ENCODE measurements at places on chromosomes 13 and 19. TPM values are rescaled to one million over a fixed set of nuclear protein-coding genes. Genes with fewer than 3 reads are reported as not detected.

- no peak for DNase-seq
These were observed 36.9 kb upstream of the GGACT start for GRCh38 chr13:100625447-100625846.

- DNase-seq = no peak
These were observed 41.0 kb downstream of the POU4F1 start for GRCh38 chr13:78562237-78562889.

DNA sequence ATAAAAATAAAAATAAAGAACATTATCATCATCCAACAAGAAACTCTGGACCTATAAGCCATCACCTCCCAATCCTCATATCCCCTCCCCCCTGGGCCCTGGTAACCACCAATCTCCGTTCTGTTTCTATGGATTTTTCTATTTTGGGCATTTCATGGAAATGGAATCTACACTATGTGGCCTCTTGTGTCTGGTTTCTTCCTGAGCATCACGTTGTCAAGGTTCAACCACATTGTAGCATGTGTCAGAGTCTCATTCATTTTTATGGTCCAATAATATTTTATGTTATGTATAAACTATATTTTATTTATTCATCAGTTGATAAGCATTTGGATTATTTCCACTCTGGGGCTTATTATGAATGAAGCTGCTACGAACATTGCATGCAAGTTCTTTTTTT, 26.9 kb downstream of the SULT2B1 start:
- DNase-seq = no peak

The ZNF154 gene
- 0.10 TPM for total RNA-seq

The MCOLN1 gene
- total RNA-seq = 19.1 TPM

The ZMYM5 gene
- total RNA-seq = 9.6 TPM

The CLDND2 gene
- 1.8 TPM for total RNA-seq

GRCh38 chr19:18300930-18301717, 19.7 kb upstream of the JUND start:
- DNase-seq = no peak

GRCh38 chr13:51822106-51822815, 18.3 kb upstream of the DHRS12 start:
- no peak for DNase-seq

GRCh38 chr13:60727140-60727539, 330.1 kb downstream of the TDRD3 start:
- no peak for DNase-seq

GRCh38 chr13:97212601-97213040, 9.5 kb upstream of the MBNL2 start:
- no peak for DNase-seq

The PTGIR gene
- not detected for total RNA-seq

GRCh38 chr13:37681281-37682032, 82.9 kb upstream of the POSTN start:
- no peak for DNase-seq

DNA sequence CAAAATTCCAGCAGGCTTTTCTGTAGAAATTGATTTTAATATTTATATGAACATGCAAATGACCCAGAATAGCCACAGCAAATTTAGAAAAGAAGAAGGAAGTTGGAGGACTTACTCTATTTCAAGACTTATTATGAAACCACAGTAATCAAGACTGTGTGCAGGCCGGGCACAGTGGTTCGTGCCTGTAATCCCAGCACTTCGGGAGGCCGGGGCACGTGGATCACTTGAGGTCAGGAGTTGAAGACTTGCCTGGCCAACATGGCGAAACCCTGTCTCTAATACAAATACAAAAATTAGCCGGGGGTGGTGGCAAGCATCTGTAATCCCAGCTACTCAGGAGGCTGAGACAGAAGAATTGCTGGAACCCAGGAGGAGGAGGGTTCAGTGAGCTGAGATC, 6.0 kb upstream of the FFAR2 start:
- DNase-seq = no peak

The SERPINE3 gene
- not detected for total RNA-seq

- no peak for DNase-seq
These were observed 14.2 kb downstream of the KLF5 start for GRCh38 chr13:73073050-73073449.

DNA sequence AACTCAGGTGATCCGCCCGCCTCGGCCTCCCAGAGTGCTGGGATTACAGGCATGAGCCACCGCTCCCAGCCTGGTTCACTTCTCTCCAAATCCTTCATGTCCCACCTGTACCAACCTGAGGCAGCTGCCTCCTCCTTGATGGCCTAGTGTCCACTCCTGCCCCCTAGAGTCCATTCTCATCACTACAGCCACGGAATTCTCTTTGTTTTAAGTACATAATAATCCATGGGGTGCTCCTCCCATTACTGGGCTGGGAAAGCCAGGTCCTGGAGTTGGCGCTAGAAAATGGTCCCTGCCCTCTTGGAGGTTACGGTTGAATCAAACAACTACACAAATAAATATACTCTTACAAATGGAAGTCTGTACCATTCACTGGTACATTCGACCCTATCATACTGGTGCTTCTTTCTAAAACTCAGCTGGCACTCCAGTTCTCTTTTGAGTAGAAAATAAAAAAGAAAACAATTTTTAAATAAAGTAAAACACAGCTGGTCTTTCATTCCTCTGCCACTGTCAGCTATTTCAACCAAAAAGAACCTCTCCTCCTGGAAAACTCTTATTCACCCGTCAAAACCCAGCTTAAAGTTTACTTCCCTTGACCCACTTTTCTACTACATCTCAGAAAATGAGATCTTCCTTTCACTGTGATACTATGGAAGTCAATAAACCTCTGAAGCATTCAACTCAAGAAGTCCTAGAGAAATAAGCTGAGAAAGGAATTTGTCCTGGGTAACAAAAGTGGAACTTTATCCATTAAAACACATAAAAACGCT, 22.4 kb upstream of the ARHGEF18 start:
- DNase-seq = peak; percentile 39

- no peak for DNase-seq
These were observed 12.6 kb upstream of the ERFL start for GRCh38 chr19:41940731-41941409.

GRCh38 chr13:44044547-44045179, 165.0 kb downstream of the LACC1 start:
- no peak for DNase-seq

GRCh38 chr19:15639596-15639995, 1.1 kb upstream of the CYP4F3 start:
- DNase-seq = no peak

DNA sequence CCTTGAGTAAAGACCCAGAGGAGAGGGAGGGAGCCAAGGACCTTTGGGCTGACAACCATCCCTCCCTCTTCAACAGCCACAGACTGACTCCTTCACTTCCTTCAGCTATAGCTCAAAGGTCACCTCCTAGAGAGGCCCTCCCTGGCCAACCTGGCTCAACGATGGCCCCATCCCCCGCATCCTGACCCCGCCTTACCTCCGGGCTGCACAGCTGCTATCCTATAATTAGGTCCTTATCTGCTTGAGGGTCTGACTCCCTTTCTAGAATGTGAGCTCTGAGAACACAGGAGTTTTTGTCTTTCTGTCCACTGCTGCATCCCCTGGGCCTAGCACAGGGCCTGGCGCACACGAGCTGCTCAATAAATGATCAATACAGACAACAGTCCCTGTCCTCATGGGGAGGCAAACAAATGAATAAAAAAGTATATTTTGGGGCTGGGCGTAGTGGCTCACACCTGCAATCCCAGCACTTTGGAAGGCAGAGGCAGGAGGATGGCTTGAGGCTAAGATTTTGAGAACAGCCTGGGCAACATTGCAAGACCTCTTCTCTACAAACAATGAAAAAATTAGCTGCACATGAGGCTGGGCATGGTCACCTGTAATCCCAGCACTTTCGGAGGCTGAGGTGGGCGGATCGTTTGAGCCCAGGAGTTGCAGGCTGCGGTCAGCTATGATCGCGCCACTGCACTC, 6.6 kb upstream of the LGALS4 start:
- DNase-seq = no peak

DNA sequence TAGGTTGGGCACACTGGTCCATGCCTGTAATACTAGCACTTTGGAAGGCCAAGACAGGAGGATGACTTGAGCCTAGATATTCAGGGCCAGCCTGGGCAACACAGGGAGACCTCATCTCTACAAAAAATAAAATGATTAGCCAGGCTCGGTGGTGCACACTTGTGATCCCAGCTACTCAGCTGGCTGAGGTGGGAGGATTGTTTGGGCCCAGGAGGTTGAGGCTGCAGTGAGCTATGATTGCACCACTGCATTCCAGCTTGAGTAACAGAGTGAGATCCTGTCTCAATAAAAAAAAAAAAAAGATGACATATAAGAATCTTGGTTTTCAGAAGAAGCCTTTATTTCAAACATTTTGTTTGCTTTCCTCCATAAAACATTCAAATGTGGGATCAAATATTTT, 178.0 kb downstream of the LIG4 start:
- DNase-seq = no peak

The CCDC122 gene
- total RNA-seq = 5.8 TPM

- no peak for DNase-seq
These were observed 2.5 kb downstream of the TEX29 start for GRCh38 chr13:111322916-111323331.

GRCh38 chr13:29190298-29190697, 370.2 kb downstream of the MTUS2 start:
- DNase-seq = no peak

The ZNF229 gene
- not detected for total RNA-seq

DNA sequence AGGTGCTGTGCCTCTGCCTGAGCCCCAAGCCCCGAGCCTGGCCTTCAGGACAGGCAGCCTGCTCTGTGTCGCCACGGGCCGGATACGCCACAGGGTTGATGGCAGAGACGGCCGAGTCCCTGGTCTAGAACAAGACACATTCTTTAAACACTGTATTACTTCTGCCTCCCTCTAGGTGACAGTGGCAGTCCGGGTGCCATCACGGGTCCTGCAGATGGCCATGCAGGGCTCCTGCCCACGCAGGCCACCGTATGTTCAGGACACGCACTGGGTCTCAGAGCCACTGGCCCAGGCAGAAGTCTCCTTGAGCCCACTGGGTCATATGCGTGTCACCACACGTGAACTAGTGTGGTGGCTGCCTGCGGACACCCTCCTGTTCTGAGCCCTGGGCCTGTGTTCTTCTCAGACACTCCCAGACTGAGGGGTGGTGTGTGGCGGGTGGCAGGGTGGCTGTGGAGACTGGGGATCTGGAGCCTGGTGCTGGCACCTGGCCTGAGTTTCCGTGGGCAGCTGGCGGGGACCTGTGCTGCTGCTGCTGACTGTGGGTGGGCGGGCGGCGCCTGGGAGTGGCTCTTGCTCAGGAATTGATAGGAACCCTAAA, 4.4 kb downstream of the PLEKHJ1 start:
- no peak for DNase-seq

DNA sequence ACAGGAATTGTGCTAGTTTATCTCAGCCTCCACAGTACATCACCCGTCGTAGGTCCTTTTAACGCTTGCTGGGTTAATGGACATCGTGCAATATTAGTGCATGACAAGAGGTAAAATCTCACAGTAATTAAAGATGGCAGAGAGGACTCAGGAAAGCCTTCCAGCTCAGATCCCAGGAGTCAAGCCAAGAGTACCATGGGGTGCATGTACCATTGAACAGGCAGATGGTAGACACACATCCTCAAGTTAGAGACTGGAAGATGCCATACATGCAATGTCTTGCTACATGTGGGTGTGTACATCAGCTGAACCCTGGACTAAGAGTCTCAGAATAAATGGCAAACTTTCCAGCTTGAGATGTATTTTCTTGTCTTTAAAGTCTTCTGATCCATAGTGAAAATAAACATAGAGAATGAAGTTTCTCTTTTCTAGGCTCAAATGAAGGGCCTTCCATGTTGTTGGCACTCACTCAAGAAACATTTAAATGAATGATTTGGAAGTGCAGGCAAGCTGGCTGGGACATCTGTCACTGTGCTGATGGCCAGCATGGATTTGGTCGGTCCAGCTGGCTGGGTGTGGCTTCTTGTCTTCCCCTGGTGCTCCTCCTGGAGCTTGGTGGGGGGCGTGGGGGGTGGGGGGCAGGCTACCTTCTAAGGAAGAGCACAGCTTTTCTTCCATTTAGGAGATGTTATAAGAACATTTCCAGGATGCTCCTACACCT, 290.9 kb upstream of the MAB21L1 start:
- DNase-seq = no peak

The PARP4 gene
- 76.0 TPM for total RNA-seq

The MYO16 gene
- 0.07 TPM for total RNA-seq

- no peak for DNase-seq
These were observed 55.9 kb downstream of the SACS start for GRCh38 chr13:23377579-23377978.

- no peak for DNase-seq
These were observed 858 bp upstream of the KCNRG start for GRCh38 chr13:50014386-50014785.

DNA sequence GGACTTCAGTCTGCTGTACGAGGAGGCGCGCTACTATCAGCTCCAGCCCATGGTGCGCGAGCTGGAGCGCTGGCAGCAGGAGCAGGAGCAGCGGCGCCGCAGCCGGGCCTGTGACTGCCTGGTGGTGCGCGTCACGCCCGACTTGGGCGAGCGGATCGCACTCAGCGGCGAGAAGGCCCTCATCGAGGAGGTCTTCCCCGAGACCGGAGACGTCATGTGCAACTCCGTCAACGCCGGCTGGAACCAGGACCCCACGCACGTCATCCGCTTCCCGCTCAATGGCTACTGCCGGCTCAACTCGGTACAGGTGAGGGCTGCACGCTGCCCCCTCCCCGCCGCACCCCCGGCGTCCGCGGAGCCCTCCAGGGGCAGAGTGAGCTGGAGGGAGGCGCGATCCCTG, 14.6 kb downstream of the KCTD15 start:
- no peak for DNase-seq

DNA sequence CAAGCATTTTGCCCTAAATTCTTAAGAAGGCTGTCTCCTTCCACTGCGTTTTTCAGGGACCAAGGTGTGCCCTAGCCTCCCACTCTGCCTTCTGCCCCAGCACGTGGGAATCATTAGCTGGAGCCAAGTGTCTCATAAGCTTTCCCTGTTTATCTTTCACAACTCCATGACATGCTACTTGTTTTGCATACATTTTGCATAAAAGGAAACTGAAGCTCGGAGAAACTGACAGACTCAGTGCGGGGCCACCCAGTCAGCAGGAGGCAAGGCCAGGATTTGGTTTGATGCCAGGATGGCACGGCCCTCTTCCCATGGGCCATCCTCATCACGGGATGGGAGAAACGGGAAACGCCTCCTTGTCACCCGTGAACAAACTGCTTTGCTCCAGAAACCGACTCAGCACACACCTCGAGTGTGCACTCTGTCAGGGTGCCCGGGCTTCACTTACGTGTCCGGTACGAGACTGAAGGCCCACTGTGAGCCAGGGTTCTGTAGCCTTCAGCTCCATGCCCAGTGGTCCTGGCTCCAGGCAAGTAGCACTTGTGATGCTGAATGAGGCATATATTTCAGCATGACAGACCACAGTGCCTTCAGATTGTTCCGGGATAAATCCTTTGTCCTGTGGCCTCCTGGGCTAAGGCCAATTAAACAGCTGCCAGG, 9.6 kb downstream of the CEBPA start:
- DNase-seq = no peak

Data from HCT116 (cell line).